ENCODE measurements at places on chromosomes 5 and 9.

DNA sequence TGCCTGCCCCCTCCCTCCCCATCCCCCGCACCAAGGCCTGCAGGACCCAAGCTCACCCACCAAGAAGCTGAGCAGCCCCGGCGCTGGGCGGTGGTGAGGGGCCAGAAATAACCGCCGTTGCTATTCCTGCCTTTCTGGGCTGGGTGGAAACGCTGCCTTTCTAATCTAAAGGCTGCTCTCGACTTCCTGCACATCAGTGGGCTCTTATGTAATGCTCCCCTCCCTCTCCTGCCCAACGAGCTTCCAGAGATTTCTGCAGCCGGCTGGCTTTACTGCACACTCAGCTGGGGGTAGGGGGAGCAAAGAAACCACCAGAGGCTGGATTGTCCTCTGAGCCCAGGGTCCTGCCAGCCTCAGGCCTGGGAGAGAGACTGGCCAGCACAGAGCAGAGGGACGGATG lies 6.9 kb upstream of the EGR1 start:
- peak; percentile 46 for DNase-seq

DNA sequence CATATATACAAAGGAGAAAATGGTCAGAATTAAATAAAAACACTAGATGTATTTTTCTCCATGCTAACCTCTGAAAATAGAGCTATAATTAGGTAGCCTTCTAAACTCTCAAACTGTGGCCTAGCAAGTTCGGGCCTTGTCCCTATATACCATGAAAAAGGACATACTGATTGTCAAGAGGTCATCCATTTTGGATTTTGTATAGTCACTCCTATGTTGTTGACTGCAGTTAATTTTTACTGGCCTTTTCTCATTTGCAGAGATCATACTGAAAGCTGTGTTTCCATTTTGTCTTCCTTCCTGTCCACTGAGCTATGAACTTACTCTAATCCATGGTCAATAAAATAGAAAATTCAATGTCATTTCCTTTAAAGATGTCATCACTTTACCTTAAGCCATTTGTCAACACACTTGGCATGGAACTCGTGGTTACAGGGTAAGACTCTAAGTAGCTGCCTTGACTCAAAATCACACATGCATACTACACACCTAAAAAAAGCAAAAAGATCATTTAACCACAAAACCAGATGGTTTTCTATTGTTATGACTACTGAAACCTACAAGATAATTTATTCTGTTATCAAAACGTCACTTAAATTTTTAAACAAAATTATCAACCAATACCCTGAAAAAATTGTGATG lies 58.0 kb downstream of the RNF38 start:
- DNase-seq: no peak

- peak; percentile 55 for DNase-seq
Observed at GRCh38 chr9:94668928-94669729, 29.8 kb upstream of the FBP1 start.

DNA sequence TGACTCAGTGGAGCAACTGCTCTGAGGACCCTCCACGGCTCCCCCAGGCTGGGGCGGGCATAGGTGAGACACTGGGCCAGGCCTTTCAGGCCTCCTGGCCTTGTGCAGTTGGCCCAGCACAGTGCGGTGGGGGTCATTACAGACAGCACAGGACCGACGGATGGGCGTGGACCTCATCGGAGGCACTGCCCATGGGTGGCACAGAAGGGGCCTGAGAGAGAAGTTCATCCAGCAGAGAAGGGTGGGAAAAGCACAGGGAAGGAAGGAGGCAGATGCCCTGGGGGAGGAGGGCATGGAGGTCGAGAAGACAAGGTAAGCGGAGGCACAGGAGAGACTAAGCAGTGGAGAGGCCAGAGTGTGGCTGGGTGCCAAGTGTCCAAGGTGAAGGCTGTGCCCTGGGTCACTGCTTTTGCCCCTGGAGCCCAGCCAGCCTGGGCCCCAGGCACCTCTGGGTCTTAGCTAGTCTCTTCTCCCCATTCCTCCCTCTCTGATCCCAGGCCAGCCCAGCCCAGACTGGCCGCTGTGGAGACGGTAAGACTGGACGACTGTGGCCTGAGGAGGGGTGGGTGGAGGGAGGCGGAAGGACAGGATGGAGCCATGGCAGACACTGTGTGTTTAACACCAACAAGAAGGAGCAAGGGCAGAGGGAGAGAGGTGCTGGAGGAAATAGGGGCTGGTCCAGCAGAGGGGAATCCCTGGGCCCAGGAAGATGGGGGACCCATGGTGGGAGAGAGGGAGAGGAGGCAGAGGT lies 5.7 kb downstream of the IL3 start:
- DNase-seq: no peak

DNA sequence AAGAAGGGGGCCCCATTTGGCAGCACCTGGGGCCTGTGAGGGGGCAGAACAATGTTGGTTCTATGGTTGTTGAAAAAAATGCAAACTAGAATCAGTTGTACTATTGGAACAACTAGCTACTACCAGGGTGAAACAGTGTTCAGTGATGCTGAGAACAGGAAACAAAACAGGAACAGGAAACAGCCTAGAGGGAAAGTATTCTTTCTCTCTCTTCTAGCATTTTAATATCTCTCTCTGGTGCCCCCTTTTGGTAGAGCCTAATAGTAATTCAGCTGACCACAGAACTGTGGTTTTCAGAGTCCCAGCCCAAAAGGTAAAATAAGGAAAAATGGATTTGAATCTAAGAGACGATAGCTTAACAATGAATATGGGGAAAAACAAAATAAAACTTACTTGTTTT lies 138.0 kb upstream of the KCNN2 start:
- no peak for DNase-seq

- DNase-seq: peak; percentile 38
Observed at GRCh38 chr9:14846871-14847311, 63.3 kb downstream of the FREM1 start.

- no peak for DNase-seq
Observed at GRCh38 chr5:145981589-145982571, 45.5 kb downstream of the SH3RF2 start.

DNA sequence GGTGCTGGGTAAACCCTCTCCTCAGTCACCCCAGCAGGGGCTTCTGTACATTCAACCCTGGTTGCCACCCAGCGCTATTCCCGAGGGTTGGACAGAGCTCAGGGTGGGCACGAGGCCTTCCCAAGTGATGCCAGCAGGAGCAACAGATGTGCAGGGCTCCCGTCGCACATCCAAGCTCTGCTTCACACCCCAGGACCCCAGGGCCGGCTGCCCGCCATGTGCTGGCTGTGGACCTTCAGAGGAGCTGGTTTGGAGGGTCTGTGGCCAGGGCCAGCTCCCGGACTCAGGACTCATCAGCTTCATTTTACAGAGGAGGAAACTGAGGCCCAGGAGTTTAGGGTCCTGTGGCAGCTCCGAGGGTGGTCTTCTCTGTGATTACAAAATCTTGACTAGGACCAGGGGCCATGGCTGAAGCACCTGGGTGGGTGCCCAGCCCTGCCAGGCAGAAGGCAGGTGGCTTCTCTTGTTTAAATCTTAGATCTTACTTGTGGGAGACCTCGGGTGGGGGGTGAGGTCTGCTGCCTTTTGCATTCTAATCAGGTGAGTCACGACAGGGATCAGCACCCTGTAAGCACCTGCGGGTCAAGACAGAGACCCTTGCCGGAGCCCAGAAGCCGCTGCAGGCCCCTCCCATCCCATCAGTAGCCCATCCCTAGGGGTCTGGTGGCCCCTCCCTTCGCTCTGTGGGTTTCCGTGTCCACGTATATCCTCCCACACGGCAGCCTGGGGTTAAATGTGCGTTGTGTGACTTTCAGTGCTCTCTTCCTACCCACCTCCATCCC lies 2.1 kb upstream of the SLC12A7 start:
- no peak for DNase-seq

GRCh38 chr9:91177081-91177480 lies 184.6 kb downstream of the AUH start:
- no peak for DNase-seq

- no peak for DNase-seq
Observed at GRCh38 chr9:116904165-116904564, 217.1 kb downstream of the TRIM32 start.

GRCh38 chr5:4817767-4818166 lies 322.4 kb upstream of the ADAMTS16 start:
- no peak for DNase-seq

GRCh38 chr5:59584858-59585846 lies 308.4 kb downstream of the PDE4D start:
- no peak for DNase-seq

DNA sequence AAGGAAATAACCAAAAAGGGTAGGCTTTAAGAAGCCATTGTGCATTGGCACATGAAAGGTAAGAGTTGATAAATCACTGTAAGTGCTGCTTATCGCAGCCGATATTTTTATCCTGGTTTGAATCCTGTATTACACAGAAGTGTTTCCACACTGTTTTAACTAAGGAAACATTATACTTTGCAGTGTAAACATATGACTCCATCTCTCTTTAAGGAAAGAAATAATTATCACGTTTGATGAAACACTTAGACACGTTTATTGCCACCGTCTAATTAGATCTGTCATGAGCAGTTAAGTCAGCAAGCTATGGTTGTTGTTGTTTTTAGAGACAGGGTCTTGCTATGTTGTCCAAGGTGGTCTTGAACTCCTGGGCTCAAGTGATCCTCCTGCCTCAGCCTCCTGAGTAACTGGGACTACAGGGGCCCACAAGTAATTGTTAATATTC lies 85.7 kb upstream of the TNFAIP8 start:
- no peak for DNase-seq

- DNase-seq: no peak
Observed at GRCh38 chr9:81320909-81321482, 368.4 kb downstream of the TLE1 start.

DNA sequence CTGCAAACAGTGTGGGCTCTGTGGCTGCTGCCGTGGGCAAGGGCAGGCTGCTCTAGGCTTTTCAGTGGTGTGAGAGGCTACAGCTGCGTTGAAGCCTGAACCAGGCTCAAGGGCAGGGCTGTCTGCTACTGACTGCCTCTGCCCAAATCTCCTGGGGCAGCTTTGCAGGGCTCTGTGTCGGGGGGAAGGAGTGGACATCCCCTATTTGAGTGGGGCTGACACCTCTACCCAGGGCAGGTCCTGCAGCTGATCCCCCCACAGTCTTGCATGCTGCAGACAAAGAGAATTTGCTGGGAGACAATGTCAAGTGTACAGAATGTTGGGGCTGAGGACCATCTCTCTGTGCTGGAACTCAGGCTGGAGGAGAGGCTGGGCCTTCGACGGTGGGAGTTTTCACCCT lies 240.2 kb downstream of the PBX3 start:
- no peak for DNase-seq

GRCh38 chr5:4230786-4231641 lies 635.4 kb downstream of the IRX1 start:
- DNase-seq: no peak

DNA sequence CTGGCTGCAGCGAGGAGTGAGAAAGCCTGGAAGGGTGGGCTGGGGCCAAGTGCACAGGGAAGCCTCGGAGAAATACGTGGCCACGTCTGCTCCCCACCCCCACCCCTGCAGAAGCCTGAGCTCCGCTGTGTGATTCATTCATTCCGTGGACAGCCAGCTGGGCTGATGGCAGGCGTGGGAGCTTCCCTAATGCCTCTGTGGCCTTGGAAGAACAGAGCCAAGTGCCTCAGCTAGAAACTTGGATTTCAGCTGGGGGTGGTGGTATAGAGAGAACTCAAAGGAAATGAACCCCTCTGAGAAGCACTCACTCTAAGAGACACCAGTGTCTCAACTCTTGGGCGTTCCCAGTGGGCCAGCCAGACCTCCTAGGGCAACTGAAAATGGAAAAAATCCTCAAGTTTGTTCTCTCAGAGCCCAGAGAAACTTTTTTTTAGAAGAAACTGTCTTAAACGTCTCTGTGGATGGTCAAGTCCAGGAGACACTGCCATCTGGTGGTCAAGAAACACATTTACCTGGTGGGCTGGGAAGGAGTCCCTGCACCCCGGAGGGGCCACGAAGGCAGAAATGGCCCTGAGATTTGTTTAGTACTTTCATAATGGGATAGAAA lies 18.0 kb downstream of the ATOX1 start:
- DNase-seq: peak; percentile 48

DNA sequence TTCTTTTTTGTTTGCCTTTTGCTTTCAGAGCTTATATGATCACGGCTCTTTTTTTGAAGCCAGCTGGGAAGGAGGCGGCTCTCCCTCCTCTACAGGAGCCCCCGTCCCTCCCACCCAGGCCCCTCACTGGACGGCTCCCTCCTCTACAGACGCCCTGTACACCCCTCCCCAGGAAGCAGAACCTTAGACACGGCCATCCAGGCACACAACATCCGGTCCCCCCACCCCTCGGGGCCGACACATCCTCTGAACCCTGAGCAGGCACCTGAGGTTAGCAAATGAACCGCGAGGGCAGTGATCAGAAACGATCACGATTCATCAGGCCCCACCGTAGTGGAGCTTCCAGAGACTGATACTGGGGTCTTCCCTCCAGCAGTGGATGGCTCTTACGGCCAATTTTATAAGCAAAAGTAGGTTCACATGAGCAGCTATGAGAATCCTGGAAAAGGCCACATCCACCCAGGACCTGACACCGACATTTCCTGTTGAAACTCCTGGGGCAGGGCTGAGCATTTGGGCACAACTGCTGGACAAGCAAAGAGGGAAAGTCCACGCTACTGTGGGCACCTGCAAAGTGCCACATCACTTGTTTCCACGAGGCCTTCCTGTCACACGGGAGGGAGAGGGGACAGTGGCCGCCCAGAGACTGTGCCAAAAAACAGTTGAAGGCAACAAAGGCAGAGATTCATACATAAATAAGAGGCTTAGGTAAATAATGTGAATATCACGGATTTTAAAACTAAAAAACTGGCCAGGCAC lies 78.9 kb downstream of the SEMA4D start:
- no peak for DNase-seq

GRCh38 chr5:35990520-35990919 lies 670 bp downstream of the UGT3A1 start:
- DNase-seq: no peak

Measured in heart right ventricle (tissue), 16 donors.